ENCODE measurements at places on chromosomes 5 and 9.

DNA sequence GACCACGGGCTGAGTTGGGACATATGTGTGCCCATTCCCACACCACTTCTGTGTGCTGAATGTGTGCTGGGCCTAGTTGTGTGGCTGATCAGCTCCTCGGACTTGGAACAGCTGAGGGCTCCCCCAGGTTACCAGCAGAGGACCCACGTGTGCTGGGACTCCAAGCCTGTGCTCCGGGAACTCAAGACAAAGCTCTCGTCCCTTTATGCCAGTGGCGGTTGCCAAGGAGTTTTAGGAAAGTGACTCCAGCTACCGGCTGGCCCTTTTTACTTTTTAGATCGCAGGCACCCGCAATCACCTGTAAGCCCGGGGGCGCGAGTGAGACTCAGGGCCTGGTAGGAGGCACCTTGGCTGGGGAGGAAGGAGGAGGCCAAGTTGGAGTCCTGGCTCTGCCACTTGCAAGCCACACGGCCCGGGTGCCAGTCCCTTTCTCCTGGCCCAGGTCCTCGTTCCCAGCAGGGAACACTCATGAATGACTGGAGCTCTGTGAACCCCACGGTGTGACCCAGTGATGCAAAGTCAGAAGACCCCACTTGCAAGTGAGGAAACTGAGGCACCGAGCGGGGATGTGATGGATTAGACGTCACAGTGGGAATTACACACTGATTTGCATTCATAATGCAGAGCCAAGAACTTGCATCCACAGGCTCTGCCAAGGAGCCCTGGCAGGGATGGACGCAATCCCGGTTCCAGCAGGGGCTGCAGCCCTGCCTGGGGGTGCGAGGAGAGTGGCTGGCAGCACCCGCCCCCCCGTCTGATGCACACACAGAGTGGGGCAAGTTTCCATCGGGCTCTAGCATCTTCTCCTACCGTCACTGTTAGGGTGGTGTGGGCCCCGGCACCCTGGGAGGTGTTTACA, 26.9 kb downstream of the CRB2 start:
- no peak for DNase-seq

DNA sequence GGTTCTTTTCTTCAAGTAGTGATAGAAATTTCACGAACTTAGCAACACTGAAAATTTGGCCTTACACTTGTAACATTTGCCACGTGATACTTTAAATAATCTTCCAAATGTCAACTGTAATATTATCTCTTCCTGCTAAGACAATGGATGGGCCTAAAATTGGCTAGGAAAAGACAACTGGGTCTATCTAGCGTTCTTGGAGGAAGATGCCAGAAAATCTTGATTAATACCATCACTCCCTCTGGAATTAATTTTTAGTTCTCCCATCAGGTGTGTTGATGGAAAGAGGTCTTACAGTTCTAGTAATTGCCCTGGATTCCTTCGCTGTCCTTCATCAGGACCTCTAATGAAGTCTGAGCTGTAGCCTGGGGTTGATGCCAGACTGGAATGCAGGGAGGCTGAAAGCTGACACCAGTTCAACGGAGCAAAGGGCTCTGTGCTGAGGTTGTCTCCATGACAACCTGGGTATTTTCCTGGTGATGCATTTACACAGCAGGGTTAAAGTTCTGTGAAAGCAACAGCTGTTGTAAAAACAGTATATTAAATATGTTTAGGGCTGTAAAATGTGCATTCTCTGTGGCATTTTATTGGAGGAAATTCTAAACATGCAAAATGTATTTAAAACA, 92.3 kb downstream of the GAS1 start:
- DNase-seq, result no peak

DNA sequence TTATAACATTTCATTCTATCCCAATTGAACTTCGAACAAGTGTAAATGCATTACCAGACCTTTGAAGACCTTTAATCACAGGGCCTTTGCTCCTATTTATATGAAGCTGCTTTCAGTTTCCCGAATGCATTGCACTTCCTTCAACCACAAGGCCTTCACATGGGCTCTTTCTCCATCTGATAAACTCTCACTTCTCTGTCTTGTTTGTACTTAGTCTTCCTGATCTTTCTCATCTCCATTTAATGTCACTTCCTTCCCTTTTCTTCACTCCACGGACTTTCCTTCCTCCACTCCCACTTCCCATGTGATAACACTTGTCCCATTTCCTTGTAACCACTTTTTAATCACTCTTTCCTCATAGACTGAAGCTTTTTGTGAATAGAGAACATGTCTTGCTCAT, 74.3 kb upstream of the TNC start:
- no peak for DNase-seq

GRCh38 chr9:134227451-134228411, 63.4 kb upstream of the RNU6ATAC start:
- DNase-seq, result no peak

GRCh38 chr9:33189331-33189791, 22.2 kb upstream of the B4GALT1 start:
- DNase-seq, result no peak

DNA sequence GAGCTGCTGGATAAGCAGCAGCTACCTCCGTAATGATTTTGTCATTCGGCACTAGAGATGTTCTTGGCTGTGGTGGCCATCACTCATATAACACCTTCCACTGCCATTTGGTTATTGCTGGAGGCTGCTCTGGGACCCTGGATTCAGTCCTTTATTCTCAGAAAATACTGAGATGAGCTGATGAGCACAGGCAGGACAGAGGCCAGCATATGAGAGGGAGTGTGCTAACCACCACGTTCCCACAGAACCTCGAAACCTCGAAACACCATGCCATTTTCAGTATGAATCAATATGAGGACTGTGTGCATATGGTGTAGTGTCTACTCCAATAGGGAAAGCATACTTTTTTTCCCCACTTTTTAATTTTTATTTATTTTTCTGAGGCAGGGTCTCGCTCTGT, 56.6 kb downstream of the ADAM19 start:
- DNase-seq, result no peak

GRCh38 chr9:6195714-6196360, 19.8 kb upstream of the IL33 start:
- no peak for DNase-seq

Measured in activated CD8-positive, alpha-beta memory T cell treated with anti-CD3 and anti-CD28 coated beads for 48 hours (primary cell).